Stimulated activated CD8-positive, alpha-beta memory T cell treated with anti-CD3 and anti-CD28 coated beads, Interleukin-4, amount 100 ng/mL, for 4 hours (primary cell): ENCODE measurements at places on chromosomes 7 and 10.

GRCh38 chr10:104297697-104298660 is 29.0 kb downstream of the GSTO2 start:
- no peak for DNase-seq

DNA sequence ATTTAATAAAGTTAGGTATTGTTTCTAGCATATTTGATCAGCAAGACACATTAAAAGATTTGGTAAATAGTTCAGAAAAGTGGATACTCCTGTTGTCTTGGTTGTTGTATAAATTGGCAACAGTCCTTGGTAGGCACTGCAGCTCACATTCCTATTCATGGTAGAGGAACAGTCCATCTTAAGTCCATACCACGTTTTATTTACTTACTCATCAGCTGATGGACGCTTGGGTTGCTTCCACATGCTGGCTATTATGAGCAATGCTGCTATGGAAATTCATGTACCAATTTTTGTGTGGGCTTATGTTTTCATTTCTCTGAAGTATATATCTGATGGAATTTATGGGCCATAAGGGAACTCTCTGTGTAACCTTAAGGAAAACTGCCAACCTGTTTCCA is 43.3 kb downstream of the C10orf120 start:
- DNase-seq: no peak

GRCh38 chr7:93601363-93601762 is 26.8 kb upstream of the CALCR start:
- DNase-seq: no peak

DNA sequence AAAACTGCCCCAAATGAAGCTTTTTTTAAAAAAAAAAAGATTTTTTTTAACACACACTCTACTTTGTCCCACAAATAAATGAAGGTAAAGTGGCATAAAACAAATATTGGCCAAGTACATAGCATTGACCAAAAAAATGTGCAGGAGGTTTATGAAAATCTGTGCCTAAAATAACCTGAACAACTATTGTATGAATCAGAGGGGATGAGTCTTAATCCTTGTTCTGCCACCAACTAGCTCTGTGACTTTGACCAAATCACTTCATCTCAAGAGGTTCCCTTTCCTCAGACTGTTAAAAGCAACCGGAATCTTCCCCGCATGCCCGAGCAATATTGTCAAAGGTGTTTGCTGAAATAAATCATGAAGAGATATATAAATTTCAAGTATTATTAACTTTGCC is 150.4 kb upstream of the NEBL start:
- no peak for DNase-seq

- no peak for DNase-seq
These were observed 197.2 kb upstream of the SH2B2 start for GRCh38 chr7:102089175-102090098.

- DNase-seq: no peak
These were observed 118.1 kb downstream of the SEMA3D start for GRCh38 chr7:85068799-85069198.

DNA sequence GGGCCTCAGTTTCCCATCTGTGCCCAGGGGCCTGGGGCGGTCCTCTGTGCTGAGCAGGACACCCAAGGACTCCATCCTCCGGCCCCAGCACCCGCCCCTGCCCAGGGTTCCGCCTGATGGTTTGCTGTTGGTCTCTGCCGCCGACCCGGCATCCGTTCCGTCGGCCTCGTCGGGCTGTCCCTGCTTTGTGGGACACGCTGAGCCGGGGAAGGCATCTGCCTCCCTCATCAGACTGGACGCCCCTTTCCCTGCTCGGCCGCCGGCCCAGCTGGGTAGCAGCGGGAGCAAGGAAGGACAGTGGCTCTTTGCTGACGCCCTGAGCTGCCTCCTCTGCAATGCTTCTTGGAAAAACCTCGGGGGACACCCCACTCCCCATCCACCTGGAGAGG is 39.5 kb downstream of the FAM20C start:
- DNase-seq: no peak

GRCh38 chr7:157617401-157617800 is 280.6 kb downstream of the DNAJB6 start:
- DNase-seq: no peak

DNA sequence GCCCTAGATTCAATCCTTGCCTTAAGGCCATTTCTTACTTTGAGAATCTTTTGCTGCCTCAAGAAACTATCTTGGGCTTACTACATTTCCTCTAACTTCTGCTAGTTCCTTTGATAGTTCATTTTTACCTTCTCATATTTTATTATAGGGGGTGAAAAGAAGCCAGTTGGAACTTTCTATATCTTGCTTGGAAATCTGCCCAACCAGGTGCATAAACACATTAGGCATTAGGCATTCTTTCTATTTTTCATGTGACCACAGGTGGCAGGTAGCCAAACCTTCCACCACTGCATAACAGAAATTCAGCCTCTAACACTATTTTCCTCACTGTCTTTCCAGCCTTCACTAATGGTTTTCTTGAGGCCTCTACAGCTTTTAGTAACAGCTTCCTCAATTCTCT is 300.0 kb upstream of the SP8 start:
- no peak for DNase-seq

- no peak for DNase-seq
These were observed 179.4 kb downstream of the PDE1C start for GRCh38 chr7:31890766-31891165.

DNA sequence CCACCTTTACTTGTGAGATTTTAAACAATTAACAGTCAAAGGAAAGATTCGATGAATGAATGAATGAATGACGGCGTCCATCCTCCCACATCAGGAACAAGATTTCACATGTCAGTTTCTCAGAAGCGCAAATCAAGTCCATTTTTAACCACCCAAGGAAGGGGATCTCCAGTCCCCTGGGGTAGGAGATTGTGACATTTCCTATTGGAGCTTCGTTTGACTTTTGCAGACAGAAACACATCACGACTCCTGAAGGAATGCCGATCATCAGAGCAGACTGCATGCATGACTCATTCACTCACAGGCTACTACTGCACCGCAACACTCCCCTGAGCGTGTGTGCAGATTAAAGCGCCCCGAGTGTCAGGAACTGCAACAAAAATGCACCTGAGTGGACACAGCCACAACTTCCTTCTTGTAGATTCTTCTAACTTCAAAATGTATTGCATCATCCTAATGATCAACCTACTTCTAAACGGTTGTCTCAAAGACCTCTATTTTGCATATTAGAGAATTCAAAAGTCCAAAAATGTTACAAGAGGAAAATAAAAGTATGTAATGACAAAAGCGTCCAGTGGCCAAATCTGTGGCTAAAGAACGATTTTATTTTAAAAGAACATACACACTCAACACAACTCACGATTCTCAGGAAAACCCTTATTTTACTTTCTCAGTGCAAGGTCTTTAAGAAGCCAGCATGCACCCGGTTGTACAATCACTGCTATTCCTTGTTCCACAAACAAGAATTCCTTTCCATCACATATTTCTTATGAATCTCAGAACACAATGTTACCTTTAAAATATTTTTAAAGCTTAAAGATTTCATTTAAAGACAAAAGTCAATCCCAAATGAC is 172.6 kb downstream of the FAM107B start:
- DNase-seq: no peak

GRCh38 chr7:82389876-82390275 is 53.7 kb downstream of the CACNA2D1 start:
- DNase-seq: no peak

GRCh38 chr7:70051726-70052125 is 453.5 kb downstream of the AUTS2 start:
- DNase-seq: no peak

DNA sequence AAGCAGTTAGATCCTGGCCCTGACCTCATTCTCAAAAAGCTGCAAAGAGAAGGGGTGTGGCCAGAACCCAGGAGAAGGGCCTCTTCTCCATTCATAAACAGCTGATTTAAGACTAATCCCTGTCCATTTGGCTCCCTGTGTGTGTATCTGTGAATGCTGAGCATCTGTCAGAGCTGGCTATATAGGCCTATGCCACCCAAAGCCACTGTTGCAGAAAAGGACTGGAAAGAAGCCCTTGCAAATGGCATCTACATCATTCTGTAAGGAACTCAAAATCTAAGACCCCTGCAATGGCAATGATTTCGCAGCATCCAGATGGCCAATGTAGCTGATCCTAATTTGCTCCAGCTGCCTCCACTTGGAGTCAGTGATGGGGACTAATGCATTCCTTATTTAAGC is 384.5 kb downstream of the KCNMA1 start:
- no peak for DNase-seq

DNA sequence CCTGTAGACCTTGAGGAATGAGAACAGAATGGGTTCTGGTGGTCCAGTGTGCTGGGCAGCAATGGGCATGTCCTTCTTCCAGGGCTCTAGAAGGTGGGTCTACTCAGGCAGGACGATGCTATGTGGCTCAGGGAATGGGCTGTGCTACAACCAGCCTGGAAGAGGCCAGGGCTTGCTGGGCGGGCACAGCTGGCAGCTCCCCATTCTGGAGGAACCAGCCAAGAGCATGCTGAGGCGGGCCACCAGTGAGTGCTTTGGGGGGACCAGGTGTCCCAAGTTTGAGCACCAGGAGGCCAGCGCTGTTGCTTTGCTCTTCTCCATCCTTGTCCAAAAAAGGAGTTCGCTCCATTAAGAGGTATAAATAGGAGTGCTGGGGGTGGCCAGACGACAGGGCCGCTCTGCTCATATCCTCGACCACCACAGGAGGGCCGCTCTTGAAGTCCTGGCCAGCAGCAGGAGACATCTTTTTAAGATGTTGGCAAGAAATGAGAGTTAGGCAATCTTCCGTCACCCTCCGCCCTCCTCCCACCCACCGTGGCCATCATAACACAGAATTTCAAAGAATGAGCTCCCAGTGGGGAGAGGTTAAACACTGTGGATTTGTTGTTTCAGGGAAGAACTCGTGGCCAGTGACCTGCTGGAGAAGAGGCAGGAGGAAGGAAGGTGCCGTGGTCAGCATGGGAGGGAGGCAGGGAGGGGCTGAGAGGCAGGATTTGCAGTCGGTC is 141.3 kb downstream of the GRK5 start:
- DNase-seq: no peak

DNA sequence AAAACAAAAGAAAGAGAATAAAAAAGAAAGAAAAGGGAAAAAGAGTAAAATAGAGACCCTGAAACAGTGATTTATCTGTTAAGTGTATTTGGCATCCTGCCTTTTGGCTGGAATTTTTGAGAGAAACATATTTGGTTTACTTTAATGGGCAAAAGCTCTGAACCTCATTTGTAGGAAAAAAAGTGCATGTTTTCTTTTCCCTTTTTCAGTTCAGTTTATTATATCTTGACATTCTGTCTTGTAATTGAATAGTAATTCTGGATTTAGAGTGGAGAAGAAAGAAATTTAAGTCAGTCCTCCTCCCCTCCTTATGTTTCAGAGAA is 69.5 kb downstream of the ARID5B start:
- no peak for DNase-seq

GRCh38 chr7:24911213-24911603 is 68.8 kb downstream of the OSBPL3 start:
- DNase-seq: no peak

DNA sequence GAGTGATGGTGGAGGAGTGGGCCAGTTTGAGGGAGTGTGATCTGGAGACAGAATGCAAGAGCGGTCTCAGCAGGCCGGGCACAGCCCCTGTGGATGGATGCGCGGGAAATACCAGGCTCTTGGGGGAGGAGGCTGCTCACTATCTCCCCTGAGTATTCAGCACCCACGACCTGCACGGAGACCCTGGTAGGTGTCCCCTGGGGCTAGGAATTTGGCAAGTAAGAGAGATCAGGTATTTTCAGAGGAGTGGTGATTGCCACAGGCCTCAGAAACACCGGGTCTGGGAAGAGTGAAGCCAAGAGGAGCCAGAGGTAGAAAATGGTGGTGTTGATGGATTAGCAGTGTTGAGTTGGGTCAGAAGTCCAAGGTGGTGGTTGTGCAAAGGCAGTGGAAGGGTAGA is 426.3 kb downstream of the PAXIP1 start:
- no peak for DNase-seq

DNA sequence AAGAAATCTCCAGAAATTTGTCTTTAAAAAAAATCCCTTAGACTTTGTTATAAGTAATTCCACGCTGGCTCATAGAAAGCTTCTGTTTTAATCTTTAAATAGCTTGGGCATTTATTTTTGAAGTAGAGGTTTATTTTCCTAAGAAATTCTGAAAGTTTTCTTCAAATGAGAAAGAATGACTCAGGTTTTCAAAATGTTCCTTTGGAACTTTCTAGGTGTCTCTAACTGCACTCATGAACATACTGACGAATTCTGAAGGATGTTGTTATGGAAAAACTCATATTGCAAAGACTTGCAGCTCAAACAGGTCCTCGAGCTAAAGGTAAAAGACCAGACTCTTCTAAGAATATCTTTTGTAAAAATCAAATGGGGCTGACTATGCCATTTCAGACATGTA is 10.7 kb downstream of the DGKI start:
- no peak for DNase-seq

GRCh38 chr10:126857178-126857806 is 47.9 kb upstream of the DOCK1 start:
- no peak for DNase-seq

DNA sequence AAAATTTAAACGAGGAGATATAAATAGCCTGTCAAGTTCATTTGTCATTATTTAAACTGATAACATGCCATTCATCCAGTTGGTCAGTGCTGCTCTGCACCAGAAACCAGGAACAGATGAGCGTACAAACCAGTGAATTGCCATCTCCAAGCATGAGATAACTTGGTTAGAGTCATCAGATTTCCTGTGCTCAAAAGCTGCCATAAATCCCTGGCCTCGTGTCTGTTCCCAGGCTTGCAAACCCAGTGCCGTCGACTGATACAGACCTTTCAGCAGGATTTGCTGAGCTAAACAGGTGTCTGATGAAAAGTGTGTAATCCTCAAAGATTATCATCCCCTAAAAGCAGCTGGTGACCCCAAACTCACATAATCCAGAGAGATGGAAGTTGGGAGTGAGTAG is 96.0 kb upstream of the SAMD8 start:
- DNase-seq: no peak

DNA sequence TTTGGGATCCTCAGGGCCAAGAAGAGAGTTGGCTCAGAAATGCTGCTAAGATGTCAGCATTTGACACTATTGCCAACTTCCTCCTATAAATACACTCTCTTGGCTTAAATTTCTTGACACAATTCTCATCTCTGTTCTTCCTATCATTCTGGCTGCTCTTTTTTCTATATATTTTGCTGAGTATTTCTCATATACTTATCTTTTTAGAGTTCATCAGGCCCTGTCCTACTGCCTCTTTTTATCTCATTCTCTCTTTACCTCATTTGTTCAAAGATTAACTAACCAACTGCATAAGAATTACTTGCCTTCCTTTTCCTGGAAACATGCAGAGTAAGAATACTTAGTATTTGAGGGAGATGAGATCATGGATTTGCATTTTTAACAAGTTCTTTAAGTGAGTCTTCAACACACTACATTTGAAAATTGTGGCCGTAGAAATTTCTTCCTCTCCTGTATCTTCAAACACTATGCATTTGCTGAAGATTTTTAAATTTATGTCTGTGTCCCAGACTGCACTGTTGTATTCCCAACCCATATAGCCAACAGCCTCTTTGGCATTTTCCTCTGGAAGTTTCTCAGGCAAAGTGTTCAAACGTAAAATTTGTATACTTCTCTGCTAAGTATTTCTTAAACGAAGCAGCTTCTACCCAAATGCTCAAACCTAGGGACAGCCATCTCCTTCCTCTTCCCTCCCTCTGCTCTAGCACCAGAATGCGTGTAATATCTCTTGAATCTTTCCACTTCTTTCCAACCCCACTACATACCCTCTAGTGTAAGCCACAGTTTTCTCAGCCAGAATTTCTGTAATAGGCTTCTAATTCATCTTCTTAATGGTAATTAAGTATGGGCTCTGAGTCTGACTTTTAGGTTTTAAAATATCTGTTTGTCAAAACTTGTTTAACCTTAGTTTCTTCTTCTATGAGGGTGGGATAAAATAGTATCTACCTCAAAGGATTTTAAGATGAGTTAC is 35.5 kb downstream of the ARL4A start:
- no peak for DNase-seq

GRCh38 chr7:112721366-112721765 is 68.8 kb downstream of the TMEM168 start:
- no peak for DNase-seq
